ENCODE measurements at places on chromosomes 5 and 9.

GRCh38 chr5:415928-416635, 26.9 kb upstream of the EXOC3 start:
- H3K36me3 ChIP-seq, result no peaks in the 10 kb centered on the region
- H3K27ac ChIP-seq, result no peak overlapping the region
- peaks cover 5% of the 10 kb centered on the region for H3K27me3 ChIP-seq

DNA sequence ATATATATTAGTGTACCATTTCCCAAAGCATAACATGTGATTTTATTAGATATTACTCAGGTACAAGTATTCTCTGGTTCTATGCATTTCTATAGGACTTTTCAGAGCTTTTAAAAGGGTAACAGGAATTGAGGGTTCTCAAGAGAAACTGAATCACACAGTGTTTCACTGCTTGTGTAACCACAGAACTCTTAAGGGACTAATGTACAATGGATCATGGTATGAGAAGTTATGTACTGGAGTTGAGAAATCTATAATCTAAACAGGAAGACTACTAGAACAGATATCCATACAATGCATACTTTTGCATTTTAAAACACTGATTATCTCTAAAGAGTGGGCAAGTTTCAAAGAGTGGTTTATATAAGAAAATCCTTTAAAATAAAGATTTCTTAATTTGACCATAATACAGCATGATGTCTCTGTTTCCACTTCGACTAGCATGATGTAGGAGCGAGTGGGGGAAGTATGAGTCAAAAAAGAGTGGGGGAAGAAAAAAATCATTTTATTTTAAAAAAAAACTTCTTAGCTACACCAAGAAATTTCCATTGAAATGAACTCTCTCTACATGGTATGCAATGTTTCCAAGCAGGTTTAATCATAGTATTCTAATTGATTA, 183.5 kb downstream of the RFX3 start:
- H3K27me3 ChIP-seq, result no peaks in the 10 kb centered on the region
- no peaks in the 10 kb centered on the region for H3K4me1 ChIP-seq
- H3K4me3 ChIP-seq, result no peak overlapping the region
- DNase-seq, result no peak

DNA sequence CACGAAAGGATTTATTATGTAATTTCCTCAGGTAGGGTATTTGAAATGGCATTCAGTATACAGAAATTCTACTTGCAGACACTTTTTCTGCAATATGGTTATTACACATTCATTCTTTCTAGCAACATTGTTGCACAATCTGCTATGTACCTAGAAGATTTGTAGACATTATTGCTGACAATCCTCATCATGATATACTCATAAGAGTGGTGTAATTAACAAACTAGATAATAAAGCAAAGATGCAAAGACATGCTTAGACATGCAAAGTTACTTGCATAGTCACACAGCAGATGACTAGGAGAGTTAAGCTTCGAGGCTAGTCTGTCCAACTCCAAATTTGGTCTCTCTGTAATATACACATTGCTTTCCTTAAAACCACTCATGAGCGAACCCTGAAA, 317.1 kb downstream of the ASTN2 start:
- no peak for DNase-seq
- H3K4me3 ChIP-seq, result no peak overlapping the region
- no peaks in the 10 kb centered on the region for H3K4me1 ChIP-seq
- H3K27me3 ChIP-seq, result no peaks in the 10 kb centered on the region

GRCh38 chr5:56973473-56973872, 21.6 kb upstream of the MIER3 start:
- H3K36me3 ChIP-seq, result no peaks in the 10 kb centered on the region
- no peaks in the 10 kb centered on the region for H3K27me3 ChIP-seq
- H3K4me1 ChIP-seq, result no peaks in the 10 kb centered on the region
- H3K27ac ChIP-seq, result no peak overlapping the region

DNA sequence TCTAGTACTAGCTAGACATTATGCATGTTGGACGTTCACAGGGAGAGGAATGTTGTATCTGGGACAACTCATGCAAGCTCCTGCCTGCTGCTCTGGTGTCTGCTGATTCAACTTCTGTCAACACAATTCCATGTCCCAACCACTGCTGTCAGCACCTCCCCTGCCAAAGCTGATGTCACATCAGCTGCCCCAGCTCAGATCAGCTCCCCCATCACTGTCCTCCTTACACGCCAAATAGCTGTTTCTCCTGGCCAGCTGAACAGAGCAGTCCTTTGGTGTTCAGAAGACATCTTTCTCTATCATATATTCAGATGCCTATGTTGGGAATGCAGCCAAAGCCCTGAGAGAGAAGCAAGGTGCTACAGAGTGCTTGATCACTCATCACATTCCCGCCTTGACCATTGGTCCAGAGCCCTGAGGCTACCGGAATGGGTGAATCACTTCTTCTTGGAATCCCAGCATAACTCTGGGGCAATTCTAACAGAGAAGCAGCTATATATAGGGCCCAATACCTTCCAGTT, 223.3 kb downstream of the SEC61B start:
- H3K27me3 ChIP-seq, result no peaks in the 10 kb centered on the region
- no peaks in the 10 kb centered on the region for H3K4me1 ChIP-seq
- peak overlapping the region; percentile 53 for H3K27ac ChIP-seq
- no peaks in the 10 kb centered on the region for H3K36me3 ChIP-seq
- peak; percentile 82 for DNase-seq
- H3K4me3 ChIP-seq, result no peak overlapping the region

DNA sequence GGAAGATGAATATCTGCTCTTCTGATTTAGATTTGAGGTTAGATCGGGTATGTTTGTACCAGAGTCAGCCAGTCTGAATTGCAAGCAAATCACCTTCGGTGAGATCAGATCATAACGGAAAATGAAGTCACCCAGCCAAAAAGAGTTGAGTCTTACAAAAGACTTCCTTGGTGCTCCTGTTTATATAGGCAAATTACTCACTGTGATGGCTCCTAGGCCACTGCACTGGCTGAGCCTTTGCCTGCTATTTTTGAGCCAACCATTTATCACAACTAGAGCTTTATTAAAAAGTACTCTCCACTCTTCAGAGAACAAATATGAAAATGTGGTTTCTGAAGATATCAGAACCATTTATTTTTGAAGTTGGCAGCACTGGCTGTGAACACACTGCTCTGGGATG, 277.7 kb upstream of the PCSK5 start:
- H3K36me3 ChIP-seq, result no peaks in the 10 kb centered on the region
- H3K27ac ChIP-seq, result peak overlapping the region; percentile 38
- no peak overlapping the region for H3K4me3 ChIP-seq

Data from tibial artery (tissue), 4 donors.